ENCODE measurements at places on chromosomes 4 and X.
A peak's percentile ranks its signal among the peaks of the same experiment; 100 is the strongest.

GRCh38 chr4:182143086-182143821 is 99.9 kb upstream of the TENM3 start:
- DNase-seq, result no peak

DNA sequence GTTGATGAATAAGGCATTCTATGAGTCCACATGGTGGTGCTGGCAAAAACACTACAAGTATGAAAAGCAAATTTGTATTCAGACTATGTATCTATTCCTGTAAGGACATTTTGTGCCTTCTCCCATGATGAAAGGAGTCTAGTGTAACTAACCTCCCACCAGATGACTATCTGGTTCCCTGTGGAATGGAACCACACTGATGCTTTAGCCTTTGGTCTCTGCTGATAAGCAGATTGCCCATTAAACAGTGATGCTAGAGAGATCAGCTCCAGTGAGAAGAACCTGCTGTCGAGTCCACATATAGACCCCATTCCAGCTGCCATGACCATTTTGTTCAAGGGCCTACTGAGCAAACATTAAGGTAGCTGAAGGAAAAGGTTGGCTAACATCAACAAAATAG is 10.5 kb upstream of the THOC2 start:
- DNase-seq, result no peak

GRCh38 chr4:73859614-73860088 is 6.6 kb downstream of the PF4V1 start:
- peak; percentile 95 for DNase-seq

DNA sequence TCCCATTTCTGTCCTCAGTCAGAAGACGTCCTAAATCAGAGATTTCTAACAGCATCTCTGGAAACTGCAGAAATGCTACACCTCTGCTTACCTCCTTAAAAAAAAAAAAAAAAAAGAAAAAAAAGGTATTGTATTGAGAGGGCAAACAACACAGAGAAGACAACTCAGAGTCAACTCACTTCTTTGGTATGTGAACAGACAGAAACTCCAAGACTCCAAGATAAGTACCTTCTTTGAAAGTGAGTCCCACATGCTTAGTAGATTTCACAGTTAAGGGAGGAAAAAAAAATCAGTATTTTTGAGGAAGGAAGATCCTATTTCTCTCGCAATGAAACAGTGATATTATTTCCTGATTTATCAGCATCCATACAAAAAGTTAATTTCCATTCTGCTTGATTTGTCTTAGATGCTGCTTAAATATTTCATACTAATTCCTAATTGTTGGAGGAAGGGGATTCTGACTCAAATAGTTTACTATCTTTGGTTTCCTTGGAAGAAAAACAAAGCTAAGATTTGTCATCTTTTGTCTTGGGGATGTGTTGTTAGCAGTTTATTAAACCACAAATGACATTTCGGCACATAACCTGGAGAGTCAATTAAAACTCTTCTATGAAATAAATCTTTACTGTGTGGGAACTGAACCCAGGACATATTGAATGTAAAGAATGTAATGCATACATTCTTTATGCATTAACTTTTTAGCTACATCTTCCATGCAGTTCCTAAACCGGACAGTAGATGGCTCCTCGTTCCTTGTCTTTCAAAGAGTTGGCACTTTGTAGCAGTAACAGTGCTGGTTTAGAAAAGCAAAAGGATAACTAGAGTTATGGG is 4.7 kb downstream of the RASGEF1B start:
- DNase-seq, result peak; percentile 65

DNA sequence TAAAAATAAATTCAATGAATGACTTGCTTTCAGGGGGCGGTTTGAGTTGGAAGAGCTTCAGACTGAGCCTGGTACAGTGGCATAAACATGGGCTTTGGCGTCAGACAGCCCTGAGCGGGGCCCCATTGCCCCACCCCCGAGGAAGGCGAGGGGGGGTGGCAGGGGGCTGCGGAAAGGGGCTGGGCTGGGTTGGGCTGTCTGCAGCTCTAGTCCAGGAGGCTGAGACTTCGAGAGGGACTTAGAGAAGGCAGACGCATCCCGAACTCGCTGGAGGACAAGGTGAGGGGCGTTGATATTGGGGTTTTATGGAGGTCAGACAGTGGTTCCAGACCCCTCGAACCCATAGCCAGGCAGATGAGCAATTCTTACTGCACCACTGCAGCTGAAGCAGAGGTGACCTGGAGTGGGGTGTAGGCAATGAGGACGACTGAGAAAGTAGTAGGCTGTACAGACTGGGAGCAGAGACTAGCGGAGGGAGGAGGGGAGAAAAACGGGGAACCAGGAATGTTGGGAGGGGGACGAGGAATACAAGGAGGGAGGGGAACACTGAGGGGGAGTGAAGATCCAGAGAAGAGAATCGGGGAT is at the start of gene MAGED2:
MAGED2 (plus strand) TSS at position 222 of the 585 bp plus-strand sequence. CDS start 1,587 bp downstream, outside the sequence.
- DNase-seq, result peak; percentile 34

DNA sequence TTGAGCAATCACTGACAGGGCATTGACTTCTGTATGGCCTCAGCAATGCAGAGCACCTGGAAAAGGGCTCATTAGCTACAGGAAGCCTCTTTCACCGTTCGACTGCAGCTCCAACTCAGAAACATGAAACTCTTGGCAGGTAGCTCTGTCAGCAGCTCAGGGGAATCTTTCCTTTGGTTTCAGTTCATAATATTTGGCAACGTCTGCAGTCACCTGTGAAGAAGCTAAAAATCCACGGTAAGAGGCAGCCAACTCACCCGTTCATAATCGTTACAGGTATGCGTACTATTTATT is 354.9 kb downstream of the CAMK2D start:
- DNase-seq, result no peak
